Stimulated activated CD4-positive, alpha-beta T cell treated with anti-CD3 and anti-CD28 coated beads, Interleukin-15, amount 100 ng/mL, for 1 hour (primary cell): ENCODE measurements at places on chromosomes 3 and 15.

- DNase-seq = no peak
Observed at GRCh38 chr3:59660376-59660775, 610.6 kb upstream of the CFAP20DC start.

GRCh38 chr3:188241883-188242282 lies 87.9 kb downstream of the LPP start:
- DNase-seq = no peak

GRCh38 chr3:138567403-138567802 lies 26.7 kb downstream of the CEP70 start:
- DNase-seq = no peak

DNA sequence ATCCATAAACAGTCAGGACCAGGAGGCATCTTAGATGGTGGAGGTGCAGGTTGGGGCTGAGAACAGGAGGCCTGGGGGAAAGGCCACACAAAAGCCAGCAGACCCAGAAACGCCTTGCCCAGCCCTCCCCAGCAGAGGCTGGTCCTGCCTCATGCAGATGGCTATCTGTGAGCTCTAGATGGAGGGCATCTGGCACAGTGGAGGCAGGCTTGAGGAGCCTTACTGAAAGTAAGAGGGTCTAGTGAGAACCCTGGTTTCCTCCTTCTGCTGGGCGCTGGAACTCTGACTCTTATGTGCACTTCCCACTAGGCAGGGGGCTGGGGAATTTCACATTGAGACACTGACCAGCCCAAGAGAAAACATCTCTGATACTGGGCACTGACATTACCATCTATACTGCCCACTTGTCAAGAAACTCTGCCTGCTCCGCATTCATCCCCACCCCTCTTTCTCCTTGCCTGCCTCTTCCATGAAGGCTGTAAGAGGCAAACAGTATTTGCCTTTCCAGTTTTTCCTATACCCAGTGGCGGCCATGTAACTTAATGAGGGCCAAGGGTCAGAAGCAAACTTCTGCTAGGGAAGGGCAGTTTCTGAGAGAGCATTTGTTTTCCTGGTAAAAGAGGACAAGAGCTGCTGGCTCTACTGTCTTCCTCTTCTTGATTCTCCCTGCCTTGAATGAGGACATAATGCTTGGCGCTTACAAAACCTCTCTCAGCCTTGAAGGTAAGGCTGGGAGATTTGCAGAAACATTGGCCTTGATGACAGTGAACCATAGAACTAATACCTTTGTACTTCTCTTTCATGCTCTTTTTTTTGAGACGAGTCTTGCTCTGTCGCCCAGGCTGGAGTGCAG lies 4.4 kb upstream of the SCN5A start:
- DNase-seq = no peak

DNA sequence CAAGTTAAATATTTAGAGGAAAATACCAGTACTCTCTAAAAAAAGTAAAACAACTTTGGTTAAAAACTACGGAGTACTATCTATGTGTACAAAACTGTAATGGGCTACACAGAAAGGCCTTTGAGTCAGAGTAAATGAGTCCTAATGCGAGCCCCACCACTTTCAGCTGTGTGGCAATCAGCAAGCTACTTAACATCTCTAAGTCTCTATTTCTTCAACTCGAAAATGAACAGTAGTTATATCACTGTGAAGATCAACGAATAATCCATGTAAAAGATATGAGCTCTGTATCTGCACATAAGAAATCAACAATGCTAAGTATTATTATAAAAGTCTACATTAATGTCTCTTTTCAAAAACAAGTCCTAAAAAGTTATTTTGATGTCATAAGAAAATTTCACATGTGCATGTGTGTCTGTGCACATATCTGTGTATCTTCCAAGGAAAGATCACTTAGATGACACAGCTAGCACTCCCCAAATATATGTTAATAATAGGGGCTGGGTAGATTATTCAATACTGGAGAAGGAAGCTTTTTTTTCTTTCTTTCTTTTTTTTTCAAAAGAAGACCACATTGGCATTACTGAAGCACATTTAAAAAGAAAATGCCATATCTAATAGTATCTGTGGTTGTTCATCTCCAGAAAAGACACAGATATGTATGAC lies 58.8 kb downstream of the TBC1D5 start:
- no peak for DNase-seq
